T-helper 17 cell (primary cell): ENCODE measurements at places on chromosomes 3 and 15. TPM values are rescaled to one million over a fixed set of nuclear protein-coding genes. Genes with fewer than 3 reads are reported as not detected.

NPAP1 gene
- total RNA-seq, result not detected

LTK gene
- total RNA-seq, result 74.6 TPM

KLHL25 gene
- 12.3 TPM for total RNA-seq

DNAJB11 gene
- 83.4 TPM for total RNA-seq

MCTP2 gene
- total RNA-seq, result 23.1 TPM

BUB1B gene
- total RNA-seq, result 3.4 TPM

SERP1 gene
- total RNA-seq, result 119 TPM

OXSM gene
- total RNA-seq, result 7.0 TPM

ANKUB1 gene
- not detected for total RNA-seq

ARPIN gene
- total RNA-seq, result 0.13 TPM

DISP2 gene
- 0.03 TPM for total RNA-seq

C3orf70 gene
- total RNA-seq, result not detected

BTLA gene
- 16.0 TPM for total RNA-seq

CTXND1 gene
- total RNA-seq, result not detected

DNA sequence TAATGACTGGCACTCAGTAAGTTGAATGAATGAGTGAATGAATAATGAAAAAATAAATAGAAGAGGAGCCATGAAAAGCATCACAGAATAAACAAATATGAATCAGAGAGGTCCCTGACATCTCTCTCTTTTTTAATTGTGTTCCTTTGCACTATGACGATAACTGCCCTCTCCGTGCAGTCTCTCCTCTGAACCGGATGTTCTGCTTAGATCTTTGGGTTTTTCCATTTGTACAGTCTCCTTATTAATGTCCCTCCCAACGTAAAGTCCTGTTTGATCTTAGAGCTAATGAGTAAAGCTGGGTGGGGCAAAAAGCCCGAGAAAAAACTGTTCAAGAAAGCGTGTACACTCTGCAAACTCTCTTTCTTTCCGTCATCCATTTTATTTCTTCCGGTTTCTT lies 28.3 kb upstream of the BHLHE40 start:
- DNase-seq, result no peak

DNA sequence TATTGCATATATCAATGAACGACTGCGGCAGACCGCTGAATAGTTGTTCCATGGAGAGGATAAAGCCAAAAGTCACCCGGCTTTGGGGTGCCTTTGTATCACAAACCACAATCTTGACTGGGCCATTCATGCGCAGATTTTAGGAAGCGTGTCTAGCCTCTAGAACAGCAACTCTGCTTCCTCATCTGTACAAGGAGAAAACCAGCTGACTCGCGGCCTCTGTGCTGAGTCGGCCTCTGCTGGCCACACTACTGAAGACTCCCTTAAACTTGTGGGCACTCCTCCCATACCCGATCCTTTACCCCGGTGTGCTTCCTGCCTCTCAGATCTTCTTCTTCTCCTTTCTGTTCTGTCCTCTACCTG lies 872 bp downstream of the DLEC1 start:
- DNase-seq, result peak; percentile 38

DNA sequence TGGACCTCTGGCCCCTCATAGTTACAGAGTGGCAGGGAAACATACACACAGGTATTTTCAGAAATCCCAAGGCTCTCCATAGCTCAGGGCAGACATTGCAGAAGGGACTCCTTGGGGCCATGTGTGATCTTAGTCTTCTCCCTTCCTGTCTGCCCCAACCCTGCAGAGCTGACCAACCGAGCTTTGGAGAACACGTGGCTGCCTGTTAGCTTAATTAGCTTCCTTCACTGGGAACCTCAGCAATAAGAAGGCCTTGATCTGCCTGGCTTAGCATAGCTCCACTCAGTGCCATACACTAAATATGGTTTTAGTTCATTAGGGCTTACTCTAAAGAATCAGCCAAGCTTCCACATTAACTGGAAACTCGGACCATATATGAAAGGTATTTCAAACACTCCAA lies 12.3 kb downstream of the LYZL4 start:
- no peak for DNase-seq

- DNase-seq, result no peak
These were observed 2.2 kb downstream of the MED12L start for GRCh38 chr3:151087648-151088047.

GRCh38 chr3:140896997-140897396 lies 44.6 kb upstream of the SLC25A36 start:
- no peak for DNase-seq

DNA sequence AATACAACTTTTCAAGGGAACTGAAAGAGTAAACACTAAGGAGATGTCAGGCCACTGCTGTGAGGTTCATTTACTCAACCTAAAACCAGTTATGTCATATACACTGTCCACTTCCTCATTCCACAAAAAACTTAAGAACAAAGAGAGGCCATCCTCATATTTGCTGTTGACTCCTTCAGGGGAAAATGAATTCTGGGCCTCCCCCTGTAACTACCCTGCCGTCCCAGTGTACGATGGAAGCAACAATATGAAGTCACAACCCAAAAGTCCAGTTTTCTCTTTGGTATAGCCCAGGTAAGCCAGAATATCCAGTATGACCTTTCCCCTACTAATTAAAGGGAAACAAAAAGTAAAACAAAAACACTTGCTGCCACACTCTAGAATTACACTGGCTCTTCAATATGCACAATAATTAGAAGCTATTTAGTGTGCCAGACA lies 16.2 kb downstream of the CEP152 start:
- DNase-seq, result no peak

DNA sequence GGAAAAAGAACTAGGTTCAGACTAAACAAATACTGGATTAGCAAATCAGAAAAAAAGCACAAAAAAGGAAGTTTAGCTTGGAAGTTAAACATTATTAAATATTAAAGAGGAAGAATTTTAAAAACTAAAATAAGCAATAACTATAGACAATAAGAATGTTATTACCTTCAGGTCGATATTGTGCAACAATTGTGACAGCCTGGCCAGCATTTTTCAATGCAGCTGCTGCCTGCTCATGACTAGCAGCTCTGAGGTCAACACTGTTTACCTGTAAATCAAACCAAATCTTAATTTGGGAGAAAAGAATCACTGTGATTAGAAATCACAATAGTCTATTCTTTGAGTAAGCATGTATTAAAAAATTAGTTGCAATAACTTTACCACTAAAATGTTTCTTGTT lies 75.1 kb upstream of the MELTF start:
- no peak for DNase-seq

- no peak for DNase-seq
These were observed 14.1 kb downstream of the FXR1 start for GRCh38 chr3:180926526-180926925.

GRCh38 chr3:99774467-99774866 lies 43.2 kb upstream of the CMSS1 start:
- no peak for DNase-seq

DNA sequence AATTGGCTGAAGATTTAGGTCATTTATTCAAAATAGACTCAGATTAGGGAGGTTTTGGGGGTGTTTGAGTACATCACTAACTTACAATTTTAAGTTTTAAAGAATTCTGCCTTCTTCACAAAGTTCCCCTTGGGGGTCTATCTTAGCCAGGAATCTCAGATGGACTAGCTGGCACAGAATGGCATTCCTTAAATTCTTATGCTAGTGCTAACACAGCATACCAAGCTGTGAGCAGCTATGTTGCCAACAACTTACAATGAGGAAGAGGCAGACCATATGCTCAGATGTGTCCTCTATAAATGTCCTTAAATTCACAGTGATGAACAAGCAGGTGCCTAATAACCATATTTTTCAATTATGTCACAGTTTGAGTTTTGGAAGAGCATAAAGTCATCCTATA lies 60.9 kb upstream of the NPHP3 start:
- DNase-seq, result no peak

GRCh38 chr15:101702077-101702476 lies 22.2 kb downstream of the TARS3 start:
- no peak for DNase-seq

GRCh38 chr3:63927422-63928280 lies 15.5 kb upstream of the SCAANT1 start:
- no peak for DNase-seq

DNA sequence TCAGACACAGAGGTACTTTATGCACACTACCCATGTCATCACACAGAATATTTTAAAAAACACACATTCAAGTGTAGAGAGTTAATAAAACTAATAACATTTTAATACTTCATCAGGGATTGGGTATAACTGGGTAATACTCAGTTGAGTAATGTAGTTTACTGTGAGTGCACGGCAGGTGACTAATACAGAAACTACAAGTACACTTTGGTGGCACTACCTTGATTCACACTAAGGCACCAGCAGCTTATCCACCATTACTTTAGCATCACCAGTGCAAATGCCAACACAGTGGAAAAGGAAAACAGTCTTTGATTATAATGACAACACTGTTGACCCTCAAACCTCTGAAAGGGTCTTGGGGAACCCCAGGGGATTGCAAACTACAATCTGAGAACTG lies 33.6 kb downstream of the ZNF280D start:
- DNase-seq, result no peak

DNA sequence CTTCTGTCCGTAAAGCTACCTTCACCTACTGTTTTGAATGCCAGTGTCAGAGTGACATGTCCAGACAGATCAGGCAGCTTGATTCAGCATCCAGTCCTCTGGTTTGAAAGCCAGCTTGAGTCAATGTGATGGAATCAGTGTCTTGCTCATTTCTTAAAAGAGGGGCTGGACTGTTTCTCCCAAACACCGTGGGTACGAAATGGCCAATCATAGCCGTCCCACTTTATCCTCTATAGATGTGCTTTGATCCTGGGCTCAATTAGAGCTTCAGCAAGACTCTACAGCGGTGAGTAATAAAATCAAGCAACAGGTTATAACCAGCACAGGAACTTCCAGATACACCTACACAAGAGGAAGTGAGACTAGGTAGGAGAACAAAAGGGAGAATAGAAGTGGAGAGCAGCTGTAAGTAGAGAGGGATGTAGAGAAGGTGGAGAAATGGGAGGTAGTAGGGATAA lies 17.0 kb upstream of the OR5K1 start:
- DNase-seq, result no peak

- DNase-seq, result no peak
These were observed 6.5 kb downstream of the ALAS1 start for GRCh38 chr3:52204337-52205073.

- peak; percentile 7 for DNase-seq
These were observed 16.9 kb downstream of the C3orf22 start for GRCh38 chr3:126541628-126542339.

- no peak for DNase-seq
These were observed 25.1 kb upstream of the MTMR10 start for GRCh38 chr15:31016446-31016915.

- DNase-seq, result no peak
These were observed 57.0 kb downstream of the ISG20 start for GRCh38 chr15:88695691-88696251.

GRCh38 chr15:98002419-98002818 lies 41.9 kb downstream of the ARRDC4 start:
- DNase-seq, result no peak

DNA sequence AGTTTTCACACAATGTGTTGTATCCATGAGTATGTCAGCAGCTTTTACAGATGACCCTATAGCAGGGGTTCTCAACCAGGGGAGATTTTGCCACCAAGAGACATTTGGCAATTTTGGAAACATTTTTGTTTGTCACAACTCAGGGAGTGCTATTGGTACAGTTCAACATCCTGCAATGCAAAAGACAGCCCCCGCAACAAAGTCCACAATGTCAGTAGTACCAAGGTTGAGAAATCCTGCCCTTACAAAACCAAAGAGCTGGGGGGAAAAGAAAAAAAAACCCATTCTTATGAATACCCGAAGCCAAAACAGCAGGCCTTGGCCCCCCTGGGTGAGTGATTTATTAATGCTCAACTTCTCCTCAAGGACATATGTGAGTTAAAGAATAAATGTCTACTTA lies 99.1 kb downstream of the LARS2 start:
- DNase-seq, result no peak

GRCh38 chr3:111684640-111685039 lies 89.5 kb upstream of the ZBED2 start:
- no peak for DNase-seq

- DNase-seq, result no peak
These were observed 8.3 kb downstream of the ARL13B start for GRCh38 chr3:93988283-93988682.

GRCh38 chr15:90496791-90497190 lies 32.9 kb upstream of the CRTC3 start:
- DNase-seq, result no peak

DNA sequence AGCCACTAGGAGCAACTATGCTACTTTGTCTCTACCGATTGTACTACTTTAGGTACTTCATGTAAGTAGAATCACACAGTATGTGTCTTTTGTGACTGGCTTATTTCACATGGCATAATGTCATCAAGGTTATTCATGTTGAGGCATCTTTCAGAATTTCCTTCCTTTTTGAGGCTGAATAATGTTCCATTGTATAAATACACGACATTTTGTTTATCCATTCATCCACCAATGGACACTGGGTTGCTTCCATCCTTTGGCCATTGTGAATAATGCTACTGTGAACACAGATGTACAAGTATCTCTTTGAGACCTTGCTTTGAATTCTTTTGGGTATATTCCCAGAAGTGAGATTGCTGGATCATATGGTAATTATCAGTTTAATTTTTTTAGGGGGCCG lies 29.2 kb downstream of the MYO5A start:
- no peak for DNase-seq

GRCh38 chr15:45618813-45619212 lies 16.0 kb upstream of the SQOR start:
- no peak for DNase-seq

DNA sequence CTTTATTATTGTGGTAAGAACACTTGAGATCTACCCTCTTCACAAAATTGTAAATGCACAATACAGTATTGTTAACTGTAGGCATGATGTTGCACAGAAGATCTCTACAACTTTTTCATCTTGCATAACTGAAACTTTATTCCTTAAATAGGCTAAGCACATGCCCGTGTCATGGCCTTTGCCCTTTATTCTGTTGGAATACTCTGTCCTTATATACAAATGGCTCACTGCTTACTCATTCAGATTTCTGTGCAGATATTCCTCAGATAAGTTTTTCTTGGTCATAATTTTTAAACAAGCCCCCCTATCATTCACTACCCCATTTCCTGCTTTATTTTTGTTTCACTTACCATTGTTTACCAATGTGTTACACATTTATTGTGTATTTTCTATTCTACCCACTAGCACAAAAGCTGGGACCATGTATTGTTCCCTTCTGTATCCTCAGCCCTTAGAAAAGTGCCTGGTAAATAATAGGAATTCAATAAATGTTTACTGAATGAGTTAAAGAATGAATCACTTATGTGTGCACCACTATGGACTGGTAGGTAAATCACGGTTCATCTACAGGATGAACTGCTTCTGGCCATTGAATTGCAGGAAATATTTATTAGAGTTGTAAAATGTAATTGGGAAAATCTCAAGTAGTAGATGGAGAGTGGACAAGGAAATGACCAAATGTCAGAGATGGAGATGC lies 151.0 kb downstream of the CPNE4 start:
- DNase-seq, result no peak

DNA sequence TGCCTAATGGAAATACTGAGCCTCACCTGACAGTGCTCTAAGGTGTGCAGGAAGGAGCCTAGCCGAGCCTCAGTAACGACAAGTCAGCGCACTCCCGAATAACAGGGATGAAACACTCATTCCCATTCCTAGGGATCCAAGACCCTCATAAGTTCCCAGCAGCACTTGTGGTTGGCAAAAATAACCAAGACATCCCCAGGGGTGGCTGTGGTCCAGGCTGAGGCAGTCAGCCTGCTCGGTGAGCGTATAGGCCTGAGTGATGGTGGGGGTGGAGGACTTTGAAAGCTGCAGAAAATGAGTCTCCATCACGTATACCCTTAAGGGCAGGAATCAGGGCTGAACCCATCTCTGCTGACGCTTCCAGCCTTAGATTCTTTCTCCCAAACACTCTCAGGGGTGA lies 120.1 kb downstream of the SMAD6 start:
- no peak for DNase-seq
